ENCODE measurements at places on chromosomes 7 and 10. TPM values are rescaled to one million over a fixed set of nuclear protein-coding genes. Genes with fewer than 3 reads are reported as not detected.

- DNase-seq = no peak
Observed at GRCh38 chr10:117374506-117375359, 507 bp downstream of the PDZD8 start.

ACHE gene
- 0.14 TPM for total RNA-seq

DNA sequence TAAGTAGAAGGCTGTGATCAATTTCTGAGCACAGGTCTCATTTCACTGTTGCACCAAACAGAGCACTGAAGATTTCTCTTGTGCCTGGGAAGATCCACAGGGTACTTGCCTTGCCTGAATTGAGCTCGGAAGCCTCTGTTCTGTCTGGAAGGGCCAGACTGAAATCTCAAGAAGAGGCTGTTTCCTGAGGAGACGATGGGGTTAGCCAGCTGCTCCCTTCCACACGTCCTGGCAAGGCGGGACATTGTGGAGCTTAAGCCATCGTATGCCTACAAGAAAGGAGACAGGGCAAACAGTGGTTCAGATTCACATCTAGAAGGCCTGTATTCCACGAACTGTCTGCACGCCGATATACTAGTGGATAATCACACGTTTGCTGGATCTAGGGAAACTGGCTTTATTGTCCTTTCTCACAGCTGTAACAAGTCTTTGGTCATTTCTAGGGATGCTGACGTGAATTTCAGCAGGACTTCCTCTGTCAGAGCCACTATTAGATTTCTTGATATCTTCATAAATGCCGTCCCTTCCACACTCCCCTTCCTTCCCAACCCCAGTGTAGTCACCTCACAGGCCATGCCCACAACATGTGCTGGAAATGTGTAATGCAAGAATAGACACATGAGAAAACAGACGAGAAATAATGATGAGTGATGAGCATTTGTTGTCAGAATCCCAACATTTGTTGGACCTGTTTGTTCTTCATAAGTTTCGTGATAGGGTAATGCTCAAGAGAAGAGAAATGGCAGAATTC, 137.2 kb upstream of the RSU1 start:
- DNase-seq = no peak

DNA sequence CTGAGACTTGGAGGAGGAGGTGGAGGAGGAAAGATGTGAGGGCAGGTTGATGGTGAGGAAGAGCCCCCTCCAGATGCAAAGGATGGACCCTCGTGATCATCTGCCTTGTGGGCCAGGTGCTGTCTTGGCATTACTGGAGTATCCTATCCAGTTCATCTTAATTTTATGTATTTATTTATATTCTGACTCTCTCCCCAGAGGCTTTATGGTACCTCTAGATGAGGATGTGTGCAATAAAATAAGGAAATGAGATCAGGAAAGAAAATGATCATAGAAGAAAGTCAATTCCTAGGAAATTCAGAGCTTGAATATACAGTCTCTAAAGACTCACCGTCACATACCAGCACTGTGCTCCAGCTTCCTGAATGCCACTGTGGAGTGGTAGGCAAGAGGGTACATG, 94.1 kb downstream of the LRRC18 start:
- no peak for DNase-seq

- DNase-seq = no peak
Observed at GRCh38 chr10:119412244-119413092, 130.1 kb downstream of the RGS10 start.

DNA sequence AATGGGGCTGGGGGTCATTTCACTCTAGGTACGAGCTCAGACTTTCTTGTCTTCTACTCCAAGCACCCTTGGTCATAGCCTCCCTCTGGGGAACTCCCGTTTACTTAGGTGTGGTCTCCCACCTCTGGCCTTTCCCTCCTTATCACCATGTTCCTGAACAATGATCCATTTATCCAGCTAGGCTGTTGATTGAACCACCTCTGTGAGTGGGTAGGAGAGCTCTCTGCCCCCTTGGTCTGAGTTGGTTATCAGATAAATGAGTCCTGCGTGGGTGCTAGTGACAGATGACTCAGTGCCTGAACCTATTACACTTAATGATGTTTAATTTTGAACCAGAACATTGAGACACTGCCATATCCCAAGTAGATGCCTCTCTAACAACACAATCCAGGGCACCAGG, 9.4 kb downstream of the BLNK start:
- no peak for DNase-seq

- no peak for DNase-seq
Observed at GRCh38 chr10:130989670-130990232, 321.8 kb downstream of the TCERG1L start.

DNA sequence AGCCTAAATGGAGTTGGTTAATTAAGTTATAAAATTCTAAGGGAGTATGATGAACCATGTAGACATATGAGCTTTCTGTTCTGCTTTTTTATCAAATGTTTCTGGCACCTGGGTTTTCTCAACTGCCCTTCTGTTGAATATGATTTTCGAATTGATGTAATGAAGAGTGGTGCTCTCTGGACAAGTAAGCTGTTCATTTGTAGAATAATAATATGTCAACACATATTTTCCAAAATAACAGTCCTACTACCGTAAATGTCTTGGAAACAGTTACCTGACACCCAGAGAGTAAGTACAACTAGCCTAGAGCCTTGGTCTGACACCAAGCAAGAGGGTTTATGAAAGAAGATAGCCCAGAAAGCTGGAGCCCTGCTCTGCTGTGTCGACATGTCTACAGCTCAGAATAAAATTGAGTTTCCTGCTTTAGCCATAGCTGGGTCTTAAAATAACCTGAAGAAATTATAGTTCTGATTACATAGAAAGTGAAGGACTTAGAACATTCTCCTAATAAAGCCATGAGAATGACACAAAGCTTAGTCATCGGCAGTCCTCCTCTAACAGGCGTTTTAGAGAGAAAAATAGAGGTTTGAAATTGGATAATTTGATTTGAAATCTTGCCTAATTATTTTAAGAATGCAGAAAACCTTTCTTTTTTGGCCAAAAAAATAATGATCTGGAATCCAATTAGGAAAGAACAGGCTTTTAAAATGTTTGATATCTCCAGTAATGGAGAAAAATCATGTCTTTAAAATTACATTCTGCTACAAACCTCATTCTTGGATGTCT, 25.1 kb downstream of the HDAC9 start:
- no peak for DNase-seq

- DNase-seq = no peak
Observed at GRCh38 chr7:17385612-17386011, 87.2 kb downstream of the AHR start.

RHOBTB1 gene
- total RNA-seq = not detected

GRCh38 chr10:8095959-8096358, 41.5 kb downstream of the GATA3 start:
- DNase-seq = no peak

GRCh38 chr7:102424787-102425218, 8.6 kb upstream of the ORAI2 start:
- no peak for DNase-seq

FBXO24 gene
- 0.78 TPM for total RNA-seq

GRCh38 chr10:60271319-60272040, 118.2 kb downstream of the ANK3 start:
- DNase-seq = no peak

Measured in CD4-positive, alpha-beta T cell (primary cell).